Left lung (tissue), 14 donors: ENCODE measurements at places on chromosomes 12 and 14. TPM values are rescaled to one million over a fixed set of nuclear protein-coding genes. Genes with fewer than 3 reads are reported as not detected.

DNA sequence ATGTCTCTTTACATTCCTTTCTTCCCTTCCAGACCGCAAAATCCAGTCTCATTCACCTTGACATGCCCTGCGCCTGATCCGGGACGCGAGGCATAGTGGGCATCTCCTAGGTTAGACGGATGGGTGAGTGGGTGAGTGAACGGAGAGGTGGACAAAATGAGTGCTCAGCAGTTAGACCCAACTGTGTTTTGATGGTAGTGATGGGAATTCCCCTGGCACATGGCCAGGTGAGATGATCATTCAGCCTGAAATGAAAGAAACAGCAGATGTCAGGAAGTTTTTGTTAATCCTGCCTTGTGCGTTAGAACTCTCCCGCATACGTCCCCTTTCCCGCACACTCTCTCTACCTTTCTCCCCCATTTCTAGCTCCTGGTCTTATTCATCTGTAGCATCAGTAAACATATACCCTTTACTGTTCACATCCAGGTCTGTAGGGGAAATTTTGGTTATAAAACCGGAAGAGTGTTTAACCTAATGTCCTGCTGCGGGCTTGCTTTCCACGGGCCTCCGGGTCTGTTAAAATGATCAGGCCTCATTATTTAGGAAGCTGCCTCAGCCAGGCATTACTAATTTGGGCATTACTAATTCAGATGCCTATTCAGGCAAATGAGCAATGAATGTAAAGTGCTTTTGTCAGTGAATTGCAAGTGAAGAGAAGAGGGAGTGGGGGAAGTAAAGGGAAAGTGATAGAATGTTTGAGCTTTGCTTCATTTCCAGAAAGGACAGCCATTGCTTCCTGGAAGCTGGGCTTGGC lies 172.8 kb downstream of the ETV6 start:
- DNase-seq, result peak; percentile 42

GRCh38 chr14:75751296-75751695 lies 90.2 kb downstream of the TTLL5 start:
- no peak for DNase-seq

DNA sequence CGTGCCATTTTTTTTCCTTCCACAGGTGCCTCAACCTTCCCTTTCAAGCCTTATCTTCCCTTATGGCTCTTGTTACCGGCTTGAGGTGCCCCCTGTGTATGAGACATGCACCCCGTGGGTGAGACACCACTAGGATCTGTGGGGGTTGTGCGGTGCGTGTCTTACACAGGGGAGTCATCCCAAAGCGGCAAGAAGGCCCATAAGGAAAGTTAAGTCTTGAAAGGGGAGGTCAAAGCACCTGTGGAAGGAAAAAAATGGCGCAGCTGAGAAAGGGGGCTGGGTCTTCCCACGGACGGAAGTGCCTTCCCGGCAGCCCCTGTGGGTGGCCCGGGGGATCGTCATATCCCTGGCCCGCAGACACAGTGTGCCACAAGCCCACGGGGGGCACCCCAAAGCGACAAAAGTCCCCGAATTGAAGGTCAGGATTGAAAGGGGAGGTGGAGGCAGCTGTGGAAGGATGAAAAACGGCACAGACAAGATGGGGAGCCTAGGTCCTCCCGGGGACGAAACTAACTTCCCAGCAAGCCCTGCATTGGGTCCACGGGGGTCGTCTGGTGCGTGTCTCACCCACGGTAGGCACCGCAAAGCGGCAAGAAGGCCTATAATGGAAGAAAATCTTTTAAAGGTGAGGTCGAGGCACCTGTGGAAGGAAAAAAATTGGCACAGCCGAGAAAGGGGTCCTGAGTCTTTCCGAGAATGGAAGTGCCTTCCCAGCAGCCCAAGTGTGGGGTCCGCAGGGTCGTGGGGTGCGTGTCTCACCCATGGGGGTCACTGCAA lies 273.3 kb downstream of the ALG10 start:
- DNase-seq, result peak; percentile 13

GRCh38 chr12:10279937-10280336 lies 27.7 kb upstream of the KLRD1 start:
- DNase-seq, result no peak

DNA sequence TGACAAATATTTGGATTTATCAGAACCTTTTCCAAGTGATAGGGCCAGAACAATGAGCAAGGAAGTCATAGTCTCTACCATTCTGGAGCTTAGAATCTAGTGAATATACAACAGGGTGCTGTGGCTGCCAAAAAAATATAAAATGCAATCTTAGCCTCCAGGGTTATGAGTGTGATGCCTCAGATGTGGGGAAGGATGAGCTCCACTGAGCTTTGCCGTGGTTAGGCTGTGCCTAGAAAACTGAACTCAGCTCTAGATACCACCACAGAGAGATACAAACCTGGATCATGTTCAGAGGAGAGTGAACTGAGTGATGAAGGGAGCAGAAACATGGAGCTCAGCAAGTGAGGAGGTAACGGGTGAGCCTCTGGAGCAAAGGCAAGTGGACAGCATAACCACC lies 138.1 kb upstream of the HIF1A start:
- no peak for DNase-seq

DNA sequence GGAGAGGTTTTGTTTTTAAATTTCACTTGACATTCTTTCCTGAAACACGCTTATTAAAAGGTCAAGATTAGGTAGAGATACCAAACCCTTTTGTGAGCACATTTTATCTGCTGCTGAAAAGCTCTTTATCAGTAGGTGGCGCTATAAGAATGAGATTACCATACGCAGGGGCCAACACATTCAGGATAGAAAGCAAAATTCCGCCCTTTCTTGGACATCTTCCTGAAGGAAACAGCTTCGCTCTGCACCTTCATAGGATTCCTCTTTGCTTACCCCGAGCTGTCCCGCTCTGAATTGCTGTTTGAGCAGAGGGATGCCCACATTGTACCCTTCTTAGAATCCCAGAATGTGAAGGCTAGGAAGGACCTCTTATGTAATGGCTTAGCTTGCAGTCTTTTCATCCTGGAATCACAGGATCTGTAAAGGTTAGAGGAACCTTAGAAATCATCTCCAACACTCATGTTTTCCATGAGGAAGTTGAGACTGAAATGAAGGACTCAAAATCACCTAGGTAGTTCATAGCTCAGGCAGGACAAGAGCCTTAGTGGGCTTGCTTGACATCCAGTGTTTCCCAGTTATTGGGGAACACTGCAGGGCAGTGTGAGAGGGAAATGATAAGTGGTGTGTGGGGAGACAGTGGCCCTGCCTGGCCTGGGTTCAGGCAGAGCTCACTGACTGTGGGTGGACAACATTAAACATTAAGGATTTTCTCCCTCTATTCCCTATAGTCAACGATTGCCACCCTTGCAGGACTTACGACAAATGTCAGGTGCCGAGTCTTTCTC lies 38.7 kb upstream of the CRY1 start:
- DNase-seq, result no peak

DNA sequence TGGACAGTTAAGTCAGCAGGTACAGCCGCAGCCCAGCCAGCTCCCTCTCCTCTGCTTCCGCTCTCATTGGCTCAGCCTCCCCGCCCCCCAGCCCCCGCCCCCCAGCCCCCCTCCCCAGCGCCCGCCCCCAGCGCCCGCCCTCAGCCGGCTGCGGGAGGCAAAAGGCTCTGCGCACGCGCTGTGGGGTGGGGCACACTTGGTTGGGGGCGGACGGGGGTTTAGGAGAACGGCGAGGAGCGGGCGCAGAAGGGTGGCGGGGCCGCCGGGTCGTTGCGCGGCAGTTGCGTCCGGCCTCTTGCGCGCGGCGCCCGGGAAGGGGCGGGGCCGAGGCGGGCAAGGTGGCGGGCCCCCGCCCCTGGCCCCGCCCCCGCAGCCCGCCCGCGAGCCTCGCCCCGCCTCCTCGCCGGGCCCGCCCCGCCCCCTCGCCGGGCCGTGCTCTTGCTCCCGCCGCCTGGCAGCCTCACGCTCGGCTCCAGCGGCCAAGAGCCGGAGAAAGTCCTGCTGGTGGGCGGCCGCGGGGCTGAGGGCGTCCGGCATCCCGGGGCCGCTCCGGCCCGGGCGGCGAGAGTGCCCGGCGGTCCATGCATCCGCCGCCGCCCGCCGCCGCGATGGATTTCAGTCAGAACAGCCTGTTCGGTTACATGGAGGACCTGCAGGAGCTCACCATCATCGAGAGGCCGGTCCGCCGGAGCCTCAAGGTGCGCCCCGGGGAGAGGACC lies at the start of gene PPP4R4:
Gene PPP4R4, plus strand, starts transcription at position 438 of the 719 bp plus-strand sequence. Its CDS starts 144 bp downstream, at position 582.
- peak; percentile 94 for DNase-seq

DNA sequence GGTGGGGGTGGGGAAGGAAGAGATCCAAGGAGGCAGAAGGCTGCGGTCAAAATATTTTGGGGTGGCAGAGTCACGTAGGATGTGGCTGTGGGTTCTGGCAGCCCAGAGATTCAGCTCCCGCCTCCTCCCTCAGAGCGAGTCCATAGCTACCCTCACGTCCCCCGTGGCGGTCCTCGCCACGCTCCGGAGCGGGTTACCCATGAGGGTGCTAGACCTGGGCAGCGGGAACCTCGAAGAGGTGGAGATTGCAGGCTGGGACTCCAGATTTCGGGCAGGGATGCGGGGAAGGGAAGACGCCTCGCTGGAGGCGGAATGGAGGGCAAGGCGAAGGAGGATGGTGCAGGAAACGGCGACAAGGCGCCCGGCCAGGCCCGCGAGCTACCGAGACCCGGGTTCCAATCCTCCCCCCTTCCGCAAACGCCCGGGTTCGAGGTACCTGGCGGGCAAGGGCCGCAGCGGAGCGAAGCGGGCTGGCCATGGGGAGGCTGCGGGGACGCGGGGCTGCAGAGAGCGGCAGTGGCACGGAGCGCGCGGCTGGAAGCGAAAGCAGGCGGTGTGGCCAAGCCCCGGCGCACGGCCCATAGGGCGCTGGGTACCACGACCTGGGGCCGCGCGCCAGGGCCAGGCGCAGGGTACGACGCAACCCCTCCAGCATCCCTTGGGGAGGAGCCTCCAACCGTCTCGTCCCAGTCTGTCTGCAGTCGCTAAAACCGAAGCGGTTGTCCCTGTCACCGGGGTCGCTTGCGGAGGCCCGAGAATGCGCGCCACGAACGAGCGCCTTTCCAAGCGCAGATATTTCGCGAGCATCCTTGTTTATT lies 46.2 kb downstream of the BCAT1 start:
- peak; percentile 50 for DNase-seq

- DNase-seq, result no peak
Observed at GRCh38 chr12:19937161-19937560, 431.2 kb upstream of the PDE3A start.

DNA sequence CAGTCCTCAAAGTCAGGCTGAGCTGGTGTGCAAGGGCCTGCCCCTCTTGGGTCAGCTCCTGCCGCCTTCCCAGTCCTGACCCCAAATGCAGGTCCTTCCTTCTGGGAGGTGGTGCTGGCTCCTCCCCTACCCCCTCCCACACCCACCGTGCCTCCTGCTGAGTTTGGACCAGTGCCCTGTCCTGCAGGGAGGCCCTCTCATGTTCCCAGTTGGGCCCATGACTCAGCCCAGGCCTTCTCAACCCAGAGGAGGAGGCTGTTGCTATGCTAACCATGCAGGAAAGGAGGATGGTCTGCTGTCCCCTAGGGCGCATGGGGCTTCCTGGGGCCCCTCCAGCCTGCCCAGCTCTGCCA lies 4.4 kb downstream of the ZBTB42 start:
- no peak for DNase-seq

- DNase-seq, result no peak
Observed at GRCh38 chr12:96347130-96347699, 53.0 kb downstream of the CDK17 start.

DNA sequence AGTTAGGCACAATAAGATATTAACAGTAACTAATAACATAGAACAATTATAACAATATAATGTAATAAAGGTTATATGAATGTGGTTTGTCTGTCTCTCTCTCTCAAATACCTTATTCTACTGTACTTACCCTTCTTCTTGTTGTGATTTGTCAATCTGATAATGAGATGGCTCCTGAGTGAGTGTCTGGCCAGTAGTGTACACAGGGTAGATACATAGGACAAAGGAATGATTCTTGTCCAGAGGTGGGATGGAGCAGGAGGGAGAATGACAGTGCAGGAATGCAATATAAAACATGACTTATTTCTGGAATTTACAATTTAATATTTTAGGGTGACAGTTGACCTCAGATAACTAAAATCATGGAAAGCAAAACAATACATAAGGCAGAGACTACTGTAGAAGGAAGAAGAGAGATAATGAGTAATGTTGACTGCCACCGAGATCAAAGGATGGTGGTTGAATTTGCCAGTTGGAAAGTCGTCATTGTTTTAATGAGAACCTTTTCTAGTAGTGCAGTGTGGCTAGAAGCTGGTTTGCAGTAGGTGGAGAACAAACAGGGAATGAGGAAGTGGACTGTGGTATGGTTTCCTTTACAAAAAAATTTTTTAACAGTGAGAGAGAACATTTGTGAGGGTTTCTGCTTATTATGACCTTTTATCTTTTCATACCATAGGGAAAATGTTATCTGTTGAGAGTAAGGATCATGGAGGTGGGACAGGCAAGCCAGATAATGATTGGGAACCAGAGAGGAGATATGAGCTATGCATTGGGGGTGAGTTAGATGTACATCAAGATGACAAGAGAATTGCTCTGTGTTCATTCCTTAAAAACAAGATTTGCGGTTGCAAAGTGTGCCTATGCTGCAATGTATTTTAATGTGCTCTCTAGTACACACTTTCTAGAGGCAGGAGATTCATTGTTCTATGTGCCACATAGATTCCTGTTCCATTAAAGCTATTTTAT lies 458.3 kb downstream of the BTG1 start:
- DNase-seq, result no peak

GRCh38 chr12:127170226-127171180 lies 1096.5 kb upstream of the TMEM132C start:
- DNase-seq, result no peak

- no peak for DNase-seq
Observed at GRCh38 chr14:68714991-68715924, 77.6 kb downstream of the ZFP36L1 start.

DNA sequence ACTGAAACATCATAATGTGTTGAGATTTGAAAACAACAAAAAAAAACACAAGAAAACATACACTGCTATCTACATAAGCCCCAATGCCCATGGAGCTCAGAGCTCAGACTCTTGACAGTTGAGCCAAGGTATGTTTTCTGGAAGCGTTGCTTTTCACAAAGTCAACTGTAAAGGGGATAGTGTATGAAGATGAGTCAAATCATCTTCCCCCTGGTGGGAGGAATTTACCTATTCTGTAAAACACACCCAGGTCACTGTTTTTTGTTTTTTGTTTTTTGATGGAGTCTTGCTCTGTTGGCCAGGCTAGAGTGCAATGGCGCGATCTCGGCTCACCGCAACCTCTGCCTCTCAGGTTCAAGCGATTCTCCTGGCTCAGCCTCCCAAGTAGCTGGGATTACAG lies 361.4 kb upstream of the DIO2 start:
- DNase-seq, result no peak

Gene OR6C2
- polyA plus RNA-seq, result not detected

Gene EGLN3
- 33.0 TPM for polyA plus RNA-seq

Gene MUCL1
- polyA plus RNA-seq, result not detected

Gene TDRD9
- 2.9 TPM for polyA plus RNA-seq

Gene CLEC9A
- polyA plus RNA-seq, result 2.5 TPM

Gene CELA1
- not detected for polyA plus RNA-seq

Gene LALBA
- polyA plus RNA-seq, result not detected

Gene KRT76
- not detected for polyA plus RNA-seq

Gene PRB2
- polyA plus RNA-seq, result not detected
